Hypothalamus (tissue), 51 donors: ENCODE measurements at places on chromosomes 16 and 17.

- no peak for DNase-seq
Measured at GRCh38 chr17:78991017-78991738, 11.5 kb upstream of the LGALS3BP start.

GRCh38 chr16:81076566-81077075 lies 417 bp downstream of the C16orf46 start:
- DNase-seq, result peak; percentile 74

DNA sequence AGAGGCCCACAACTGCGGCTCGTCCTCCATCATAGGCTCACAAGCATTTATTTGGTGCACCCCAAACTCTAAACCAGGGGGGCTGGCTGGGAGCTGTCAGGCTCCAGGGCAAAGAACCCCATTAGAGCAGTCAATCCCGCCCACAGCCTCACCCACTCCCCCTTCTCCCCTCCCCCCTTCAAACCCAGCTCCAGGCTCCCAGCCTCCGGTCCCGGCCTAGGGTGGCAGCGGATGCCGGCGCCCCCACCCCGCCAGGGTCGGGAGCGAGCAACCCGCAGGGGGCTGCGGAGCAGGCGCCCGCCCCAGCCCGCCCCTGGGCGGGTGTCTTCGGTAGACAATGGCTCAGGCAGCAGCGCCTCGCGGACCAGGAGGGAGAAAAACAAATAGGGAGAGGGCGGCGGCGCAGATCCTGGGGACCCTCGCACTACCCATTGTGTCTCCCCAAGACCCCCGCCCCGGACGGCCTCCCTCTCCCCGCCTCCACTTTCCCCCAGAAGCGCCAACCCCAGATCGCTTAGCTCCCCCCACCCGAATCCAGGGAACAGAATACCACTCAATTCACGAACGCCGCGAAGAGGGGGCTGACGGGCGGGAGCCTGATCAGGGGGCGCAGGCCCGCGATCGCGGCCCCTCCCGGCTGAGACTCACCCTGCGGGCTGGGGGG lies 572 bp downstream of the FAM171A2 start:
- DNase-seq, result peak; percentile 32

DNA sequence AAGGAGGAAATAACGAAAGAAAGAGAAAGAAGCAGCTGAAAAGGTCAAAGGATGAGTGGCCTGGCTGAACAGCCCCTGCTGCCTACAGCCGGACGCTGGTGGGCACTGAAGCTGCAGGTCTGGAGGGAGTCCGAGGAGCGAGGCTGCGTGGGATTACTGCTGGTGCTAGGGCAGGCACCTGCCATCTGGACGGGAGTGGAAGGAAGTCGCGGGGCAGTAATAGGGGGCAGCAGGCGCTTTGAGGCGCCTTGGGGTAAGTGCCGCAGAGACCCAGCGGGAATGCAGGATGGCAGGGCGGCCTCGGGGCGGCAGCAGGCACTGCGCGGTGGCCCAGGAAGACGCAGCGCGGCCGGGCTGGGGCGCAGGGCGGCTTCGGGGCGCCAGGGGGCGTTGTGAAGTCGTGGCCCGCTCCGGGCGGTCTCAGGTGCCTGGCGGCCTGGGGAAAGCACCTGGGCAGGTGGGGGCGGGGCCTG lies 303 bp upstream of the SCNN1G start:
- DNase-seq, result peak; percentile 54

DNA sequence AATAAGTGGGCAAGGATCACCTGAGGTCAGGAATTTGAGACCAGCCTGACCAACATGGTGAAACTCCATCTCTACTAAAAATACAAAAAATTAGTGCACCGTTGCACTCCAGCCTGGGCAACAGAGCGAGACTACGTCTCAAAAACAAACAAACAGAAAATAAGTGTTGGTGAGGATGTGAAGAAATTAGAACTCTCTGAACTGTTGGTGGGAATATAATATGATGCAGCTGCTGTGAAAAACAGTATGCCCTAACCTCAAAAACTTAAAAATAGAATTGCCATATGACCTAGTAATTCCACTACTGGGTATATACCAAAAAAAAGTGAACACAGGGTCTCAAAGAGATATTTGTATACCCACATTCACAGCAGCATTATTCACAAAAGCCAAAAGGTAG lies 26.1 kb downstream of the GLG1 start:
- no peak for DNase-seq

DNA sequence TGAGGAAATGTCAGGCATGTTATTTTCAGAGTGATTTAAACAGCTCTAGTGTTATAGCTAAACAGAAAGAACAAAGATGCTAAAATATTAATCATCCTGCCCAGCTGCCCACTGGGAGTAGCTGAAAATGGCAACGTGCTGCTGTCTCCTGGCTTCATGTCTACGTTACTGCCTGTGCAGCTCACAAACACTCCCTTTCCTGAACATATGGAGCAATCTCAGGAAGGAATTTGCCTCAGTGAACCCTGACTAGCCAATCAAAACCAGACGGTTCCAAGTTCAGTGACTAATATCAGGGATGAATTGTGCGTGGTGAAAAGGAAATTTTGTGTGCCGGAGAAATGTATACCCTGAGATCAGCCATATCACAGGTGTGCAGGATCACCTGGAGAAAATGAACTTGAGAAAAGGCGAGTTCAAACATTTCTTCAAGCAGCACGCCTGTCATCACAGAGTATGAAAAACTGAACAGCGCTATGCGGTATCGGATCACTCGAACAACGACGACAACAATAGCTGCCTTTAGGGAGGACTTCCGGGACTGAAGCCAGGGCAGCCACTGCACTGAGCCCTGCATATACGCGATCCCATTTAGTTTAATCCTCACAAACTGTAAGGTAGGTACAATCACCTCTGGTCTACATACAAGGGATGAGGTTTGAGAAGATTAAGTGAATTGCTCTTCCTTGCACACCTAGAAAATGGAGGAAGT lies 110.3 kb downstream of the STX8 start:
- DNase-seq, result no peak

- no peak for DNase-seq
Measured at GRCh38 chr17:78329263-78330059, 30.4 kb downstream of the SOCS3 start.

GRCh38 chr17:49993423-49994060 lies 1.5 kb downstream of the DLX3 start:
- DNase-seq, result no peak

DNA sequence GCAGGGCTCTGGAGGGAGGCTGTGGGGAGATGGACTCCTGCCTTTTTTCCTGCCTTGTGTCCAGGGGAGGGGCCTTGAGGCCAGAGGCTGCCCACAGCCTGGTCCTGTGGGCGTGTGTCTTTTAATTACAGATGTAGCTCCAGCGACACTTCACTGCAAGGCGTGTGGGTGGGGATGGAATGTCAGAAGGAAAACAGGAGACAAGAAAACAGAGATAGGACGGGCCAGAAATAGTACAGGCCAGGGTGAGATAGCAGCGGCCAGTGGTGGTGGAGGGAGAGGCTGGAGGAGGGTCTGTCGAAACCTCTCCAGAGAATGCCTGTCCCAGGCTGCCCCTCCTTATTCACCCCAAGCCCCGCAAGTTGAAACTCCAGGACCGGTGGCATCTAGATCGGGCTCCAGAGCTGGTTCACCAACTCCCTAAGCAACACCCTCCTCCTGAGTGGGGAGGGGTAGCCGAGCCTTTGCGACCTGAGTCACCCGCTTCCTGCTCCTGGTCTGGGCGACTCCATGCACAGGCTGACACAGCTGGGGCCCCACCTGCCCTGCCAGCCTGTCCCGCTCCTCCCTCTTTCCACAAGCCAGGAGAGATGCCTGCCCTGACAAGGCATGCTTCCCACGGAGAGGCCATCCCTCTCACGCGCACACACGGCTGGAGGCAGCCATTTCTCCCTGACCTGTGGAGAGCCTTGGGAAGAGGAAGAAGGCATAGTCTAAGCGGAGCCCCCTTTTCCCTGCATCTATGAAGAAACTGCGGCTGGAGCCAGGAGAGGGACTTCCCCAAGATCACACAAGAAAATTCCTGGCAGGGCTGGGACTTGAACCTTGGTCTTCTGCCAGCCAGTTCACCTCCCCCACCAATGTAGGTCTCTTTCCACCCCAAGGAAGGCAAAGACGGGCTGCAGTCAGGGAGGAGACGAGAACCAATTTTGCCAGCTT lies 6.6 kb upstream of the JUP start:
- no peak for DNase-seq

DNA sequence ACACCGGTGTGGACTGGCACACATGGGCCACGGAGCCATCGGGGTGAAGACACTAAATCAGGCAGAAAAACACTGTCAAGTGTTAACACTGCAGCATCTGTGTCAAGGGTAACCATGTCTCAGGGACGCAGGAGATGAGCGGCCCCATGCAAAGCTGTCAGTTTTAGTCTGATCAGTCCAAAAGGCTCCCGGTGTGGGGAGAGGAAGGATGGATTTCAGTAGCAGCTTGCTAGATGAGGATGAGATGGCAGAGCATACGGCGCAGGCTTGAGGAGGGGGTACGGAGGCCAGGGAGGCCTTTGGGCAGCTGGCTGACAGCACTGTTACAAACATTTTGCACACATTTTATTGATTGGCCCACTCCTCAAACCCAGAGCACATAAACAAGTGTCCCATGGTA lies 98.1 kb downstream of the GNAO1 start:
- no peak for DNase-seq

GRCh38 chr16:8950580-8951077 lies 13.1 kb downstream of the USP7 start:
- DNase-seq, result no peak

- DNase-seq, result no peak
Measured at GRCh38 chr17:41821776-41822175, 9.0 kb downstream of the FKBP10 start.

GRCh38 chr17:73313526-73314127 lies 1.8 kb upstream of the CDC42EP4 start:
- DNase-seq, result no peak

DNA sequence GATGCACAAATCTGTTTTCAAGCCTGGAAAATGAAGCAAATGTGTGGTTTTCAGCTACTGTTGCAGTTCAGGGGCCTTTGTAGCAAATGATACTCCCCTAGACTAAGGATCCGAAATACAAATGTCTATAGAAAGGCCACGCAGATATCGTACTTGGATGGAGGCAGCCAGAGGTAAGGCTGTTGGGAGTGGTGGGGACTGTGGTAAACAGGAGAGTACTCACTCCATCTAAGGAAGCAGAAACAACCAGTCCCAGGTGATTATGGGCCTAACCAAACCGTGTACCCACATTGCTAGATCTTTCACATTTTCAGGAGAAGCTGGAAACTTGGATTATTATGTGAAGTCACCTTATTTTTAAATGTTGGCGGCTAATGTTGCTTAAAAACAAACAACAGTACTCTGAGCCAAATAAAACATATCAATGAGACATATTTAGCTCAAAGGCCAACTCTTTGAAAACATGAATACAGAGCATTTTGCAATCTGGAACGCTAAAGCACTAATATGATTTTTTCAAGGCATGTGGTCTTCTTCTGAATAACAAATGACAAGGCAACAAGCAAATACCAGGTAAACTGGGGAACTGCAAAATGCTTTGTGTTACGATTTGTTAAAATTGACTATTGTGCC lies 110.1 kb downstream of the YPEL2 start:
- no peak for DNase-seq

GRCh38 chr16:2028146-2028545 lies 1.4 kb downstream of the NHERF2 start:
- DNase-seq, result no peak

GRCh38 chr16:50688867-50689266 lies 4.5 kb upstream of the NOD2 start:
- DNase-seq, result no peak

GRCh38 chr17:82814834-82815233 lies 25.0 kb downstream of the ZNF750 start:
- no peak for DNase-seq

- DNase-seq, result no peak
Measured at GRCh38 chr17:34246446-34246845, 8.6 kb upstream of the CCL2 start.

GRCh38 chr17:38917259-38917658 lies 8.2 kb upstream of the LASP1NB start:
- no peak for DNase-seq

GRCh38 chr16:10338426-10338825 lies 47.4 kb upstream of the ATF7IP2 start:
- no peak for DNase-seq

GRCh38 chr17:9247401-9247938 lies 226.2 kb downstream of the NTN1 start:
- no peak for DNase-seq

DNA sequence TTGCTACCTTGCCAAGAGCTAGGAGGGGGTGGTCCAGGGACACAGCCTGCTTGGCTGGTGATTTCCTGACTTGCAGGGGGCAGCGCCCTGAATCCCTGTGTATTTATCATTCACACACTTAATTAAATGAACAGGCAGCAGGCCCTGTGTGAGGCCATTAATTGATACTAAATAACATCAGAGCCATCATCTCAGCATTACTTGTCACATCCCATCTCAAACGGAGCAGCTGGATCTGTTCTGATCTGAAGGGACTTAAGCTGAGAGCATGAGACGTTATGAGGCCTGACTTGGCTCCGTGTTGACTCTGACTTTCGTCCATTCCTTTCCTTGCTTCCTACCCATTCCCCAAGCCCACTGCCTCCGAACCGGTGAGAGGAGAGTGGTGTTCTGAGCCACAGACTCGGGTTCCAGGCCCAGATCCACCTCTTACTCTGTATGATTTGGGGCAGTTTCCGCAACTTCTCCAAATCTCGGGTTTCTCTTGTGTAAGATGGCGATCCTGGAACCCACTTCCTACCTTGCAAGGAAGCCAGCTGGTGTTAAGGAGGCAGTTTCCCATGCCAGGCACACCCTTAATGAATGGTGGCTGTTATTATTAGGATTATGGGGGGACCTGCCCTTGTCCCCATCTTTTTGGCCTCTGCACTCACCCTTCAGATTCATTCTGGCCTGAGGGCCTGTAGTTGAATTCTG lies 33.8 kb downstream of the CACNA1G start:
- DNase-seq, result no peak

- no peak for DNase-seq
Measured at GRCh38 chr17:42950044-42950783, 14.0 kb downstream of the AARSD1 start.

DNA sequence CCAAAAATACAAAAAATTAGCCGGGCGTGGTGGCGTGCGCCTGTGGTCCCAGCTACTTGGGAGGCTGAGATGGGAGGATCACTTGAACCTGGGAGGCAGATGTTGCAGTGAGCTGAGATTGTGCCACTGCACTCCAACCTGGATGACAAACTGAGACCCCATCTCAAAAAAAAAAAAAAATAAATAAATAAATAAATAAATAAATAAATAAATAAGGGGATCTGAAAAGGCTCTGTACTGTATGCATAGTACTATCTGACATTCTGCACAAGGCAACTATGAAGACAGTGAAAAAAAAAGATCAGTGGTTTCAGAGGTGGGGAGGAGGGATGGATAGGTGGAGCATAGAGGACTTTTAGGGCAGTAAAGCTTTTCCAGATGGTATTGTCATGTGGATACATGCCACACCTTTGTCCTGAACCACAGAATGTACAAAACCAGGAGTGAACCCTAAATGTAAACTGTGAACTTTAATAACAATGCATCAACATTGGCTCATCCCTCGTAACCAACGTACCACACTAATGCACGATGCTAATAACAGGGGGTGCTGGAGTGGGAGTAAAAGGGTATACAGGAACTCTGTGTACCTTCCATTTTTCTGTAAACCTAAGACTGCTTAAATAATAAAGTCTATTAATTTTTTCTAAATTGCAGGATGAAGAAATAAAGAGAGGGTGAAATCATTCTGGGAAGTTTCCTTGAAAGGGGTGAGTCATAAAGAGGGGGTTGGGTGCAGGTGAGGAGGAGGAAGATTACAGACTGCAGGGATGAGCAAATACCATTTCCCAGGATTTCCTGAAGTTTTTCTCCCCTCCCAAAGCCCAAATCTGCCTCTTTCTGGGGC lies 155.8 kb upstream of the SDK2 start:
- no peak for DNase-seq
